Large intestine (tissue), 12 donors: ENCODE measurements at places on chromosomes 4 and X. TPM values are rescaled to one million over a fixed set of nuclear protein-coding genes. Genes with fewer than 3 reads are reported as not detected.
A peak's percentile ranks its signal among the peaks of the same experiment; 100 is the strongest.

DNA sequence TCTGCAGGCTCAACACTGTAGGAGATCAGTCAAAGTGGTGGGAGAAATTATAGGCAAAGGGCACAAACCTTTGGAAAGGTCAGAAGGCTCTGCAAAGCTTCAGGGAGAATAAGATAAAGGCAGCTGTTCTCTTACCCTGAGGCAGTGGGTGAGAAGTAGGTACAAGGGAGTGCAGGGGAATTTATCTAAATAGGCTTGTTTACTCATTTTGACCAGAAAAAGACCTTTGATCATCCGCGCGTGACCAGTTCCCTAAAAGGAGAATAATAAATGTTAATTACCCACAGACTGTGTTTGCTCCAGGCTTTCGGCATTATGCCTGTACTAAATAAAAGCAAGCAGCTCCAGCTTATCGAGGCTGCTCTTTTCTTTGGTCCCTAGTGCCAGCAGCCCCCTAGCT is 9.3 kb downstream of the FGFBP2 start:
- H3K4me1 ChIP-seq, result no peaks in the 10 kb centered on the region
- no peak overlapping the region for H3K27ac ChIP-seq
- H3K36me3 ChIP-seq, result no peaks in the 10 kb centered on the region
- H3K4me3 ChIP-seq, result no peak overlapping the region
- H3K27me3 ChIP-seq, result no peaks in the 10 kb centered on the region

Gene PPEF2
- polyA plus RNA-seq, result 0.06 TPM

GRCh38 chrX:54415534-54416350 is 24.5 kb upstream of the TSR2 start:
- no peaks in the 10 kb centered on the region for H3K27me3 ChIP-seq
- no peak overlapping the region for H3K27ac ChIP-seq
- no peak for DNase-seq
- H3K4me3 ChIP-seq, result no peak overlapping the region
- no peaks in the 10 kb centered on the region for H3K36me3 ChIP-seq

Gene SH3TC1
- 21.1 TPM for polyA plus RNA-seq

DNA sequence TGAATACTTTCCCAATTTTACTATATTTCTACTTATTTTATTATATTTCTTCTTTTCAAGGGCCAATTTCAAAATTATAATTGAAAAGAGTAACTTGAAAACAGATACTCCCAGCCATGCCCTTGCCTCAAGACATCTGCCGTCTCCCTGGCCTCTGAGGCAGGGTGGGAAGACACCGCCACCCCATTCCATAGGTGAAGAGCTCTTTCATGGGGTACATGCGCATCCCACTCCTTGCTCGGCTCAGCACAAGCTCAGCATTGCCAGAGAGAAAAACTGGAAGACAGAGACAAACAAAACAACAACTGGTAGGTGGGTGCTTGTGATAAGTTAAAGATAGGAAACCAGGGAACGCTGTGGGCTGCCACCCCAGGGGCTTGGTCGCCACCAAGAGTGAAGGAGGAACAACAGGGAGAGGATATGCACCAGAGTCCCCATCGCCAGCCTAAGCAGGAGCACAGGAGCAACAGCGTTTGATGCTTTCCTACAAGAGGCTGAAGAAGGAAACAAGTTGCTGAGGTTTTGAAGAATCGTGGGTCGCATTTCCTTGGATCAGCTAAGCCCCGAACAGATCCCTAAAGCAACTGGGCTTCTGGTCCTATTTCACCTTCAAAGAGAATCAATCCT is 11.3 kb downstream of the TMEM154 start:
- H3K4me1 ChIP-seq, result no peaks in the 10 kb centered on the region
- no peak overlapping the region for H3K4me3 ChIP-seq
- H3K36me3 ChIP-seq, result no peaks in the 10 kb centered on the region
- no peak for DNase-seq
- no peak overlapping the region for H3K27ac ChIP-seq

- no peak overlapping the region for H3K4me3 ChIP-seq
- DNase-seq, result peak; percentile 37
- no peaks in the 10 kb centered on the region for H3K27me3 ChIP-seq
- H3K4me1 ChIP-seq, result peaks cover 10% of the 10 kb centered on the region
- peak overlapping the region; percentile 80 for H3K27ac ChIP-seq
- H3K36me3 ChIP-seq, result no peaks in the 10 kb centered on the region
Observed at GRCh38 chrX:22116605-22117546, 84.8 kb downstream of the PHEX start.

GRCh38 chr4:148016063-148016637 is 284.3 kb downstream of the ARHGAP10 start:
- H3K27ac ChIP-seq, result no peak overlapping the region
- no peak for DNase-seq
- H3K4me1 ChIP-seq, result peaks cover 4% of the 10 kb centered on the region
- H3K27me3 ChIP-seq, result no peaks in the 10 kb centered on the region
- no peak overlapping the region for H3K4me3 ChIP-seq

- H3K4me3 ChIP-seq, result no peak overlapping the region
- no peak for DNase-seq
- no peaks in the 10 kb centered on the region for H3K4me1 ChIP-seq
- H3K36me3 ChIP-seq, result no peaks in the 10 kb centered on the region
Observed at GRCh38 chrX:153831429-153832150, 1.2 kb upstream of the PDZD4 start.

DNA sequence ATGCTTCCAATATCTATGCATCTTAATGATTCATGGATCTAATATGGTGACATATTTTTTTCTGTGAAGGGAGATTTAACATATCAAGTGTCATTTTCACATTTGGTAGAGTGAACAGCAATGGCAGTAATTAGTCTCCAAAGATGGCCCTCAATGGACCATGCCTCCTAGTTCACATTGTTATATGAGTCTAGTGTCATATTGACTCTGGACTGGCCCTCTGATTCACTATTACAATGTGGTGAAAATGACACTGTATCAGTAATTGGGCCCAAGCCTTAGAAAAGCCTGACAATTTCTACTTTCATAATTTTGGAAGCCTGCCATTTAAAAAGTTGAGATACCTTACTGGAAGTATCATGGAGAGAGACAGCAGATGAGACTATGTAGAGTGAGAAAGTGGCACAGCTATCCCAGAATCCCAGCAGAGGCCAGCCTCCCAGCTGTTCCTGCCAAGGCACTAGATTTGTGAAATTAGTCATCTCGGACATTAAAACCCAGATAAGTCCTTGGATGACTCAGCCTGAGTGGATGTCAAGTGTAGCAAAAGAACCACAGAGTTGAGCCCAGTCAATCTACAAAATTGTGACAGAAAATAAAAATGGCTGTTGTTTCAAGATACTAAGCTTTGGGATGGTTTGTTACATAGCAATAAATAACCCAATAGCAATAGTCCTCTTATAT is 68.4 kb downstream of the ARHGEF38 start:
- no peak overlapping the region for H3K27ac ChIP-seq
- no peaks in the 10 kb centered on the region for H3K4me1 ChIP-seq
- H3K4me3 ChIP-seq, result no peak overlapping the region
- H3K27me3 ChIP-seq, result no peaks in the 10 kb centered on the region
- no peak for DNase-seq

GRCh38 chr4:38179690-38180377 is 219.6 kb downstream of the PTTG2 start:
- H3K36me3 ChIP-seq, result no peaks in the 10 kb centered on the region
- H3K4me1 ChIP-seq, result peaks cover 8% of the 10 kb centered on the region
- peak; percentile 82 for DNase-seq
- peak overlapping the region; percentile 50 for H3K27ac ChIP-seq

- peak overlapping the region; percentile 89 for H3K4me3 ChIP-seq
- DNase-seq, result peak; percentile 56
- H3K27me3 ChIP-seq, result no peaks in the 10 kb centered on the region
- H3K27ac ChIP-seq, result peak overlapping the region; percentile 100
- H3K36me3 ChIP-seq, result no peaks in the 10 kb centered on the region
Observed at GRCh38 chrX:41923978-41924683, 777 bp upstream of the CASK start.

DNA sequence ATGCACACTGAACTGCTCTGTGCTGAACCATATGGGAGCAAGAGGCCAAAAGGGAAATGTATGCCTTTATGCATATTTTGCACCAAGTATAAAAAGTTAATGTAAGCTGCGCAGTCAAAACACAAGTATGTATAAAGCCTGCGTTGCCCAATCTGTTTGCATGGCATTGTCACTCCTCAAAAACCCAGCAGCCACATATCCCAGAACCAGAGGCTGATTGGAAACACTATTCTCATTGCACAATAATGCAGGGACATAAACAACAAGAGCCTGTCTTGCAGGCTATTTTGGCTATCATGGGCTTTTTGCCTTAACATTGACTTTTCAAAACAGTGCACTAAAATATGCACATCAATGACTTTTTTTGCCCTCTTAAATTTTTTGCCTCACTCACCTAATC is 5.1 kb upstream of the ASB9 start:
- no peak for DNase-seq
- no peaks in the 10 kb centered on the region for H3K27me3 ChIP-seq
- H3K4me3 ChIP-seq, result no peak overlapping the region

DNA sequence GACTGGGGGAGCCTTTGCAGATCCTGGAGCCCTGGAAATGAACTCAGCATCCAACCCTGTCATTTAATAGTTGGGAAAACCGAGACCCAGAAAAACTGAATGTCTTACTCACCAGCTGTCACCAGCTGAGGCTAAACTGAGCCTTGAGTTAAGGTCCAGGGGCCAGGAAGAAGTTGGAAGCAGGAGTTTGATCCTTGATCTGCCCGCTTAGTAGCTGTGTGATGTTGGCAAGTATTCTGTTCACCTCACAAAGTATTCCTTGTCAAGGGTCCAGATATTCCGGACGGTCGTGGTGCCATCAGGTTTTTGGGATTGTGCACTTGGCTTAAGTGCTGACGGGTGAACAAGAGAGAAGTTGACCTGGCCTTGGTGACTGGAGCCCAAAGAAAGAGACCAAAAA is 30.7 kb upstream of the PROM1 start:
- no peak overlapping the region for H3K4me3 ChIP-seq
- H3K36me3 ChIP-seq, result no peaks in the 10 kb centered on the region
- H3K27me3 ChIP-seq, result no peaks in the 10 kb centered on the region
- DNase-seq, result no peak
- H3K27ac ChIP-seq, result no peak overlapping the region
